NCI-H524 treated with DMSO at 0.1 percent for 48 hours (cell line): ENCODE measurements at places on chromosomes 3 and 15.
A peak's percentile ranks its signal among the peaks of the same experiment; 100 is the strongest.

DNA sequence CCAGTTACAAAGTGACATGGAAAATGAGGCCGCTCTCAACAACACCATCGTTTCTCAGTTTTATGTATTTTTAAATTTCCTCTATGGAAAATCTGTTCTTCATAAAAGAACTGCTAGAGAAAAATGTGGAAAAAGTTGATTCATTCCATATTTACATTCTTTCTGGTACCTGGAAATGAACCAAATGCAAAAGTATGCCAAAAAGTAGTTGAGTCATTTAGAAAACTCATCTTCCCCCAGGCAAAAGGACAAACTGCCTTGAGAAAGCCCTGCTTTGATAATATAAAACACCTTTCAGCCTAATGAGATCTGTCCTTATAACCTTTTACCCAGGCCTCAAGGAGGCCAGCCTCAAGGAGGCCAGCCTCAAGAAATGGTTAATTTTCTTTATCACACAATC is 283.0 kb upstream of the VEPH1 start:
- DNase-seq = no peak

GRCh38 chr3:51618496-51618895 is 52.6 kb upstream of the TEX264 start:
- no peak for DNase-seq

DNA sequence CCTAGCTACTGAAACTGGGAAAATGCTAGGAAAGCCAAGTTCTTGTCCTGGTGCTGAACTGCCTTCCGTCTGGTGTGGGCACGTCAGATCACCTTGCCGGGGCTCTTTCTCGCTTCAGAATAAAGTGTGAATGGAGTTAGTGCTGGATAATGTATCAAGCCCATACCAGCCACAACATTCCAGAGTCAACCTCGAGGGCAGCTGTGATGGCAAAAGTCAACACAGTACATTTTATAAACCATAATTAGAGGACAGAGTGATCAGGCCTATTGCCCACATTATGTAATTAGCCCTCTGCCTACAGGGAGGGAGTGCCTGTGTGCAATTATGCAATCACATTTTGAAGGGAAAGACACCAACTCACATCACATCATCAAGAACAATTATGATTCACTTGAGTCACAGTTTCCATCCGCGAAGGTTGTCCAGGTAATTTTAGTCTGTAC is 165.2 kb downstream of the RORA start:
- no peak for DNase-seq

DNA sequence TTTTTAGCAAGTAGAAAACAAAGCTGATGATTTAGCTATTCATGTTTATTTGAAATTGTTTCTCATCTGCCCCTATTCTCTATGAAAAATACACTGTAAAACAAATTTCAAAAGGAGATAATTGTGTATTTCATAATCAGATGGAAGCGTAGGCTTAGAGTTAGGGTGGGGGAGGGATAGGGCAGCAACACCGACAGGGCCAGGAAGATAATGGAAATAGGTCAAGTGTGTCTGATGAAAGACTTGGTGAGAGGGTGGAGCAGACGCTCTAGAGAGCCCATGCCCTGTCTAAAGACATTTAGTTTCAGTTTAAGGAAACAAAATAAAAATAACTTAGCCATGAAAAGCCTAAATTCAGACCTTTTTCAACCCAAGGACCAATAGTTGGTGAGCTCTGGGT is 51.6 kb upstream of the ARL6 start:
- DNase-seq = no peak

- DNase-seq = no peak
These were observed 676.0 kb downstream of the GRM7 start for GRCh38 chr3:7536921-7537320.

DNA sequence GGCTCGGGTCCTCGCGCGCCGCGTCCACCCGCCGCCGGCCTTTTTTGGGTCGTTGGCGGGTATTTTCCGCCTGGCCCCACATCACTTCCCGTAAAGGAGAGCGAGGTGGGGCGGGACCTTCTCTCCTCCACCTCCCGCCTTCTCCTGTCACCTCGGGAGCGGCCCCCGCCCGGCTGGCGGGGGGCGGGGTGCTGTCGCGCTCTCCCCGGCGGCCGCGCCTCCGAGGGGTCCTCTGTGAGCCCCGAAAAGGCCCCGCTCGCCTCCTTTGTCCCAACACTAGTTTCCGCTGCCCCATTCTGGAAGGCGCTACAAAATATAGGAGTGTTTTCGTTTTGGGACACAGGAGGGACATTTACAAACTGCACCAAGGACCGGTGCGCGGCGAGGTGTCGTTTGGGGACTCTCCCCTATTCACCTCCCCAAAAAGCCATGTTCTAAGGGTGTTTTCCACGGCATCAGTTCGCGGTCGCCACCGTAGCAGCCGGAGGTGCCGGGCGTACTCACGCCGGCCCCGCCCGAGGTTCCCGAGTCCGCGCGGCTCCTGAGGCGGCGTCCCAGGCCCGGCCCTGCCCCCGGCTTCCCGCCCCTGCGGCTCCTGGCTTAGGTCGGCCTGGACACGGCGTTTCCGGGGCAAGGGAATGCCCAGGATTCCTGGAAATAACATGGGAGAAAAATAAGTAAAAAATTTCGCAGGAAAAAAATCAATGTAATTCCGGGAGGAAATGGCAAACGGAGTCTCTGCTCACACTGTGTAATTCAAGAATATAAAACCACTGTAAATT is at the start of gene RAB27A:
Gene RAB27A (minus strand): TSS at position 68 of the 782 bp plus-strand sequence. CDS start 54,879 bp downstream, outside the sequence.
- peak; percentile 50 for DNase-seq

DNA sequence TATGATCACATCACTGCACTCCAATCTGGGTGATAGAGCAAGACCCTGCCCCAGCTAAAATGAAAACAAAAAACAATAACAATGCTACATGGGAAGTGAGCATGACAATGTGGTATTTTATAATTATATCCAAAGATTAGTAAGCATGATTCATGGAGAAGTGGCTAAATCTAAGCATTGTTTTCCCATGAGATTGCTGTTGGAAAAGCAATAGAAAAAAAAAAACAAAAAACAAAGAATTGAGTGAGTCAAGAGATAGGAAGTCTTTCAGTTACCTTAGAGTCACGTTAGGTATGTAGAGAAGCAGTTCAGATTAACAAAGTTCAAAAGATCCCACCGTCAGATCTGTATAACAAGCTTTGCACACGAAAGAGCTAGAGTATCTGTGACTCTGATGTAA is 210.3 kb upstream of the CNTN6 start:
- DNase-seq = no peak

DNA sequence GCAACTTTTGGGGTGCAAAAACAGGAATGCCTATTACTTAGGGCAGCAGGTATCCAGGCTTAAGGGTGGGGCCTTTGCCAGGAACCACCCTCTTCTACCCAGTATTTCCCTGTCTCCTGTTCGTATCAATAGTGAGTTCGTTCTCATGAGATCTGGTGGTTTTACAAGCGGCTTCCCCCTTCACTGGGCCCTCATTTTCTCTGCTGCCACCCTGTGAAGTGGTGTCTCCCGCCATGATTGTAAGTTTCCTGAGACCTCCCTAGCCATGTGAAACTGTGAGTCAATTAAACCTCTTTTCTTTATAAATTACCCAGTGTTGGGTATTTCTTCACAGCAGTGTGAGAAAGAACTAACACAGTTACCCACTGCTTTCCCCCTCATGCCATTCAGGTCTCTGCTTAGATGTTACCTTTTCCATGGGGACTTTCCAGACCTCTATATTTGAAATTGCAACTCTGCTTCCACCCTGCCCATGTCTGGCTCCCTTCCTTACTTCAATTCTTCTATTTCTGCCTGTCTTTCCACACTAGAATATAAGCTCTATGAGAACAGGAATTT is 23.9 kb upstream of the TRA2B start:
- no peak for DNase-seq

DNA sequence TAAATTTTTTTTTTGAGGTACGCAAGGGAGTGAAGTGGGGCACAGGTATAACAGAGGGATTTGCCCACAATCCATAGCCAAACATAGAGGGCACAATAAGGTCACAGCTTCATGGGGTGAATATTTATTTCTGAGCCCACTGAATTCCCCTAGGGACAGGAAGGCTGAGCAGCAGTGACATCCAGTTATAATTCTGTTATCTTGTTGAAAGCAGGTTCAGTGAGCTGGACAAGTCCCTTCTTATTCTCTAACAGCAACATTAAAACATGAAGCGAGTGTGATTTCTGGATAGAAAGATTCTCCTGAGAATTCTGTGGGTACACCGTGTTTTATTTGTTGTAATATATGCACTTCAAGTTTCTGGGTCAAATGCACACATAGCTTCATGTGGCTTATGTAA is 538.2 kb downstream of the NAALADL2 start:
- no peak for DNase-seq

DNA sequence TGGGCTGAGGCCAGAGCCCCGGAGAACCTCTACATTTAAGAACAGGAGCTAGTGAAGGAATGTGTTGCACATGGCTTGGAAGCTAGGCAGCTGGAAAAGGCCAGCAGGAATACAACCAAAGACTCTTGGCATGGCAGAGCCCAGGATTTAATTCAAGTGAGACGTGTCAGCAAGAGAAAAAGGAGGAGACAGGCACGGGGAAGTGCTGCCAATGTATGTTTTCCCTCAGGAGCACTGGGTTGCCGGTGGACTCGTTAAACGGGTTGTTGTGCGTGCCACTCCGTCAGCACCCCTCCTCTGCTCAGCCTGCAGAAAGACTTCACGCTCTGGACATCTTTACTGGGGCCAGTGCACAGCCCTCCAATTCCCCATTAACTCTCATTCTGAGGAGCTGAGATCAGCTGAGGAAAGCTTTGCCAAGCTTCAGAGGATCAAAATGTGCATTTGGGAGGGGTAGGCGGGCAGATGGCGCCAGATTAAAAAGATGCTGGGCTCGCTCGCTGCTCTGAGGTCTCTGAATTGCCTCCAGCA is 103.7 kb downstream of the PDZRN3 start:
- peak; percentile 11 for DNase-seq

DNA sequence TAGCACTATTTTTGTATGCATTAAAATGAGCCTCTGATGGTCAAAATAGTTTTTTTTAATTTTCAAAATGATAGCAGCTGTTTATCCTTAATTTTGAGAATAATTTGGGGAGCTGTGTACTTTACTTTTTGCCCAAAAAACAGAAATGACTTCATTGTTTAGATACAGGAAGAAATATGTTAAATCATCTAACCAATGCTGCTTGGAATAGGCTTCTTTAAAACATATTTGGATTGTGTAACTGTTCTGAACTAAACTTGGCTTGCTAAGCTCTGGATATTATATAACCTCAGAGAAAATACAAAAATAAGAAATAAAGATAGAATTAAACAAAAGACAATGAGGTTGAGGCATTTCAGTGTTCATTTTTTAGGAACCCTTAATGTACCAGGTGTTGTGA is 119.3 kb downstream of the SERPINI1 start:
- DNase-seq = no peak

- DNase-seq = no peak
These were observed 68.0 kb downstream of the PDZRN3 start for GRCh38 chr3:73556520-73557372.

DNA sequence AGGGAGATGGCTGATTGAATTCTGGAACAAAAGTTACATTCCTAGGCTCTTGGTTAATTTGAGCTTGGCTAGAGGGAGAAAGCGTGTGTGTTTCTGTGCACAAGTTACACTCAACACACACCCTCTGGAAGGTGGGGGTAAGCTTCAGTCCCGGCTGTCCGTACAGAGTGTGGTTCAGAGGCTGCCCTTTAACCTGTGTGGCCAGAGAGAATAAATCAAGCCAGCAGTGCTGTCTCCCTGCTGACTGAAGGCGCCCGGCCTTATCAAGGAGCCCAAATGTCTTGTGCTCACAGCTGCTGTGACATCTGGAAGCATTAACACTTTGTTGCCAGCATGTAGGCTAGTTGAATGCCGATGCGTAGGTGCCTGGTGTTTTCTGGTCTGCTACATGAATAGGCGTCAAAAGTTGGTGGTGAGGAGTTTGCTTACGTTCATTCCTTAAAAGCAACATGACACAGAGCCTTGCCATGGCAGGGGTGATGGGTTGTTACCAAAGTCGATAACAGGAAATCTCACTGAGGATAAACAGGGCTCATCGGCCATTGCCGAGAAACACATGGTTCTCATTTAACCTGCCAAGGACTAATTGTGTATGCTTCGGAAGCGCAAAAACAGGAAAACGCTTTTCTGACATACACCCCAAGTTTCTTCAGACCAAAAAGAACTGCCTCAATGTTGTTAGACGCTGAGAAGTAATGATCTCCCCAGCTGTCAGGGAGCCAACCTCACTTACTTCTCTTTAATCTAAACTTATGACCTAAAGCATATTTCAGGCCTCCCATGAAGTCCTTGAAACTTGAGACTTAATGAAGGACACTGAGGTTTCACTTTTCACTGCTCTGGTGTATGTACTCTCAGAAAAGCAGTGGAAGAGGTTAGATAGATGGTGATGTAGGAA is 95.8 kb upstream of the CTDSPL start:
- DNase-seq = no peak

GRCh38 chr15:25188551-25189101 is 233.8 kb downstream of the SNRPN start:
- DNase-seq = no peak

GRCh38 chr3:170749765-170750477 is 120.1 kb downstream of the RPL22L1 start:
- no peak for DNase-seq

- DNase-seq = no peak
These were observed 291.9 kb downstream of the MAGI1 start for GRCh38 chr3:65746848-65747247.

GRCh38 chr3:192249516-192249915 is 477.8 kb downstream of the FGF12 start:
- no peak for DNase-seq

GRCh38 chr3:146308222-146308621 is 57.3 kb upstream of the PLSCR4 start:
- no peak for DNase-seq

DNA sequence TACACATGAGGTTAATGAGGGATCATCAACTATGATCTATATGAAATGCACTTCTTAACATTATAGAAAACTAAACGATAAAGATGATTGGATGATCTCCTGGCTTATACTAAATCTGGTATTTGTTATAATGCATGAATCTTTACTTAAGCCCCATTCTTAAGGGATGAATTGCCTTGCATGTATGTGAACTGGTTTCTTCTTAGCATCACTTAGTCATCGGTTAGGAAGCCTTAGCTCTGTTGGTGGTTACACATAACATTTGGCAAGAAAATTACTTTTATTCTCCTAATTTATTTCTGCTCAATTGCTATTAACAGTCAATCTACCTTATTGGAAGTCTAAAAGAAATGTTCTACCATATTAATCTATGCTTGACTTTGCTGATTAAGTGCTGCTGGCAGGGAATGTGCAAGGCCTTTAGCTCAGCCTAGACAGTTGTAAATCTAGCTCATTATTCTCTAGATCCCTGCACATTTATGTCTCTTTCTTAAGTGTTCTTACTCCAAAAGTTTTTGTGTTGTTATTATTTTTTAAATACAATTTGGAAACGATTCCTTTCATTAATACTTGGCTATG is 356.0 kb downstream of the ZPLD1 start:
- DNase-seq = no peak
